ENCODE measurements at places on chromosomes 4 and X.
A peak's percentile ranks its signal among the peaks of the same experiment; 100 is the strongest.

GRCh38 chrX:137432609-137433008 lies 133.3 kb upstream of the ZIC3 start:
- DNase-seq: no peak

- peak; percentile 96 for DNase-seq
Observed at GRCh38 chr4:155604718-155605626, 61.7 kb upstream of the GUCY1A1 start.

DNA sequence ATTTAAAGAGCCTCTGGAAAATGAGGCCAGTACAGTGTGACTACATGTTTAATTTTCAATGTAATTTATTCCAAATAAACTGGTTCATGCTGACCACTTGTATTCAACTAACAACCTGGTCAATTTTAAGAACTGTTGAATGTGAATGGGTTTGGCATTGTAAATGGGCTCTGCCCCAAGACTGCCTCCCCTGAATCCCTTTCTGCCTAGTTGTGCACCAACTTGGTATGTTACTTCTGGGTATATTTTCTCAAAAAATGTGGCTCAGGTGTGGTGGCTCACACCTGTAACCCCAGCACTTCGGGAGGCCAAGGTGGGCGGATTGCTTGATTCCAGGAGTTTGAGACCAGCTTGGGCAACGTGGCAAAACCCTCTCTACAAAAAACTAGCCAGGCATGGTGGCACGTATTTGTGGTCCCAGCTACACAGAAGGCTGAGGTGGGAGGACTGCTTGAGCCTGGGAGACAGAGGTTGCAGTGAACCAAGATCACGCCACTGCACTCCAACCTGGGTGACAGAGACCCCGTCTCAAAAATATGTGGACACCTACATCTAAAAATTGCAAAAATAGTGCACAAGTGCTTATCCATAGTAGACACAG lies 7.2 kb downstream of the RPL9 start:
- DNase-seq: no peak

- no peak for DNase-seq
Observed at GRCh38 chrX:108426262-108426661, 12.0 kb downstream of the COL4A6 start.

DNA sequence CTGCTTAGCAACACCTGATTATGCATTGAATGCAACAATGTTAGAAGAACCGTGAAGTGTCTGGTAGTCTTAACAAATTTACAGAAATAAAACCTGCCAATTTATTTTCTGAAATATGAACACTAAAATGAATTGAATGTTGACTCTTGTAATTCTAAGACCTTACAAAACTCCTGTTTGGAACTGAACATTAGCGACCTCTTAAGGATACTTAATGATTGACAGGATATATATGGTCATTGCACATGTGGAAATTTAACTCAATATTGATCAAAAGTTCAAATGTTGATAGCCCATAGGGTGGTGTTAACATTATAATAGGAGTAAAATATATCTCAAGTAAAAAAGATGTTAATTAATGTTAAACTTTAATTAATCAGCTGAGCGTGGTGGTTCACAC lies 79.1 kb downstream of the TECRL start:
- DNase-seq: no peak

- no peak for DNase-seq
Observed at GRCh38 chrX:23930894-23931604, 23.2 kb downstream of the CXorf58 start.

- no peak for DNase-seq
Observed at GRCh38 chr4:178958725-178959440, 1516.6 kb upstream of the AGA start.

- DNase-seq: no peak
Observed at GRCh38 chr4:6235901-6236640, 33.6 kb upstream of the WFS1 start.

Data from fibroblast of skin of abdomen (primary cell).